NCI-H2081 (cell line): ENCODE measurements at places on chromosomes 5 and 9.

DNA sequence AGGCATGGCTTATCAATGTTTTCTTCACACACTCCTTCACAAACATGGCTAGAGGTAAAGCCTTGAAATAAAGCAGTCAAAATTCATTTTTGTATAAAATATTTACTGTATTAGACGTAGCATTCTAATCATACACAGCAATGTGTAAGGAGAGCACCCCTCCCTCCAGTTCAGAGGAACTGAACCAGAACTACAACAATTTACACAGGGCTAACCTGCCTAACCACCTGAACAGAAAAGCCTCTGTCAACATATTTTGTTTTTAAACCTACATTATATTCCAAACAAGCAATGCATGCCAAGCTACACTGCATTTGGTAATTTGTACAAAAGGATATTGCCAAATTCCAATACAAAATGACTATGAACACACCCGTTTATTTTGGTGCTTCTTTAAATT lies 41.6 kb downstream of the MLLT3 start:
- DNase-seq: no peak

- no peak for DNase-seq
Observed at GRCh38 chr9:90296539-90296938, 346.1 kb downstream of the DIRAS2 start.

GRCh38 chr9:86672966-86673365 lies 274.3 kb downstream of the GAS1 start:
- DNase-seq: no peak

- DNase-seq: peak; percentile 57
Observed at GRCh38 chr9:130461218-130461630, 16.5 kb downstream of the ASS1 start.
